ENCODE measurements at places on chromosomes 12 and 14. TPM values are rescaled to one million over a fixed set of nuclear protein-coding genes. Genes with fewer than 3 reads are reported as not detected.

Gene SYNDIG1L
- total RNA-seq, result not detected

- H3K36me3 ChIP-seq, result no peaks in the 10 kb centered on the region
- no peak overlapping the region for H3K4me3 ChIP-seq
- H3K27ac ChIP-seq, result no peak overlapping the region
- no peak for DNase-seq
- H3K4me1 ChIP-seq, result peaks cover 2% of the 10 kb centered on the region
- H3K27me3 ChIP-seq, result no peaks in the 10 kb centered on the region
Observed at GRCh38 chr14:39381366-39381765, 50.9 kb downstream of the FBXO33 start.

Gene CIROP
- 0.28 TPM for total RNA-seq

Gene NTF3
- 12.2 TPM for total RNA-seq

Gene RHEBL1
- total RNA-seq, result 0.72 TPM

Gene ADCY6
- total RNA-seq, result 18.1 TPM

GRCh38 chr12:66693901-66694513 lies 15.1 kb upstream of the GRIP1 start:
- no peak overlapping the region for H3K4me3 ChIP-seq
- no peaks in the 10 kb centered on the region for H3K4me1 ChIP-seq
- H3K27ac ChIP-seq, result no peak overlapping the region
- peaks cover 2% of the 10 kb centered on the region for H3K27me3 ChIP-seq

Measured in IMR-90 (cell line).